ENCODE measurements at places on chromosomes 2 and 18.
A peak's percentile ranks its signal among the peaks of the same experiment; 100 is the strongest.

DNA sequence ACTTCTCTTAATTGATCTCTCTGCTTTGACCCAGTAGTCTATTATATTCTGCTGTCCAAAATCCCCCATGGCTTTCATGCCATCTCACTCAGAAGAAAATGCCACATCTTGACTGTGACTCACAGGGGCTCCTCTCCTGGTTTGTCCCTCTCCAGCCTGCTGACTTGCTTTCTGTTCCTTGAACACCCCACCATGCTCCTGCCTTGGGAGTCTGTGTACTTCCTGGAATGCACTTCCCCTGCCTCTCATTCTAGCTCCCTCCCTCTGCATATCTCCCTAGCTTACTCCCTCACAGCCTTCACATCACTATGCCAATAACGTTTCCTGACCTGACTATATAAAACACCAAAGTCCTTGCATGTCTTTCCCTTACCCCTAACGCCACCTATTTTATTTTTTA lies 167.2 kb downstream of the TRIB2 start:
- DNase-seq, result no peak

DNA sequence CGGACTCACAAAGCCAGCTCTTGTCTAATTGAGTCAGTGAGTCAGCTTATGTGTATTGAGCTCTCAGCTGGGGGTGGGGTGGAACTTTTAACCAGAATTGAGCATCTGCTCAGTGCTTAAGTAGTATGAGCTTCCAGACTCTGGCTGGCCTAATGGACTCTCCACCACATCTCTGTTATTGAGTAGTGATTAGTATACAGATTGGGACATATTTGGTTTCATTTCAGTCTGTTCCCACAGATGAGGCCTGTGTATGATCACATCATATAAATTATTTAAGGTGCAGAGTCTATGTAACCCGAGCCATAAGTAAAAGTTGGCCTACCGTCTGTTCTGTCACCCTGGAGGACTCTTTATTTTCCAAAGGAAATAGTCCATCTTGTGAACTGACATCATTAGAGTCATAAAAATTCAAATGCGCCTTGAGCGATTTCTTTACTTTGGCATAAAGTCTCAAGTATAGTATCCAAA lies 152.1 kb downstream of the THSD7B start:
- no peak for DNase-seq

- DNase-seq, result no peak
These were observed 43.5 kb downstream of the CALCRL start for GRCh38 chr2:187404431-187405110.

DNA sequence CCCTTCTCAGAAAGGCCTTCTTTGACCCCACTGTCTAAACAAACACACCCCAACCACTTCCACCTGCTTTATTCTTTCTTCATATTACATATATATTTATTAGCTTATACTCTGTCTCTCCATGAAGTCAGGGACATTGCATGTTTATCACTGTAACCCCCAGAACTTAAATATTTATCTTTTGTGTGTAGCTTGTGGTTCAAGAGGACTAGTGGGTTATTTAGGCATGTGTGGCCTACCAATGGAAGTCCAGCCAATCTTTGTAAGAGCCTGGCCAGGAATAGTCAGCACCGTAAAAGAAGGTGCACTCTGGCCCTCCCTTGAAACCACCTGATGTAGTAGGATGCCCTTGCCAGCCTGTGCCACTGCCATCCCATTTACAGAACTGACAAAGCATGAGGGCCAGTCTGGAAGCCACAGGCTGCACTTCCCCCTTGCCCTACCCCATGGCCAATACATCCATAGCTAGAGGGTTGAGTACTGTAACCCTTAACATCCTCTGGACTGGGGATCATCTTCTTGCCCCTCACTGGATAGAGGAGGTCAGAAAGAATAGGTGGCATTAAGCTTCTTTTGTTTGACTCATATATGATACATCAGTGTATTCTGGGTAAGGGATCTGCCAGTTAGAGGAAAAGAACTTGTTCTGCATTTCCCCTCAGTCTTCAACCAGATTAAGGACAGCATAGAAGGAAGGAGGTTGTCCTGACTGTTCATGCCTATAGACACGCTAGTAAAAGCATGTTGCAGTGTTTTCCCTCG lies 4.9 kb downstream of the NEMP2 start:
- no peak for DNase-seq

DNA sequence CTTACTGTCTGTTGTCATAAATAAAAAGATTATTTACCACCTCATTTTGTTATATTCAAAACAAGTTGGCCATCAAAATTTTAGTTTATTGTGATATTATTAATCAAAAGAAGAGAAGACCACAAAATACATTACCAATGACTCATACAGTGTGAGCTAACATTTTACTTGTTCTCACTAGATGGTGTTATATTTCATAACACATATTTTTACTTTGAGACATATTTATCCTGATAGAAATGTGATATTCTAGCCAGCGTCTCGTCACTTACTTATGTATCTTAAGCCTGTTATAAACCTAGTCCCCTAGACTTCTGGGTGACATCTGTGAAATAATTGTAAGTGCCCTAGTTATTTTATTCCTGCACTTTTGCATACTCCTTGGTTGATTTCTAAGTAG lies 263.2 kb downstream of the CDH7 start:
- no peak for DNase-seq

DNA sequence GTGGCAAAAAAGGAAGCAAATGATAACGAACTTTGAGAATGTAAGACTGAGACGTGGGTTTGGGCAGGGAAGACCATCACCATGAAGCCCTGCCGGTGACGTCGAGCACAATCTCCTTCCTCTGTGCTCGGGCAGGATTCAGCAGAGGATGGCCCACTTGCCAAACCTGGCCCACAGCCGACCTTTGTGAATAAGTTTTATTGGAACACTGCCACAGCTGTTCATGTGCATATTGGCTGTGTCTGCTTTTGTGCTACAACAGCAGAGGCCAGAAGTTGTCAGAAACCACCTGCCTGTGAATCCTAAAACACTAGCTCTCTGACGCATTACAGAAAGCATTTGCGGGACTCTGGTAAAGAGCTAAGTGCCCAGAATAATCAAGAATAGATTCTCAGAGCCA lies 223.9 kb downstream of the MYT1L start:
- DNase-seq, result no peak

DNA sequence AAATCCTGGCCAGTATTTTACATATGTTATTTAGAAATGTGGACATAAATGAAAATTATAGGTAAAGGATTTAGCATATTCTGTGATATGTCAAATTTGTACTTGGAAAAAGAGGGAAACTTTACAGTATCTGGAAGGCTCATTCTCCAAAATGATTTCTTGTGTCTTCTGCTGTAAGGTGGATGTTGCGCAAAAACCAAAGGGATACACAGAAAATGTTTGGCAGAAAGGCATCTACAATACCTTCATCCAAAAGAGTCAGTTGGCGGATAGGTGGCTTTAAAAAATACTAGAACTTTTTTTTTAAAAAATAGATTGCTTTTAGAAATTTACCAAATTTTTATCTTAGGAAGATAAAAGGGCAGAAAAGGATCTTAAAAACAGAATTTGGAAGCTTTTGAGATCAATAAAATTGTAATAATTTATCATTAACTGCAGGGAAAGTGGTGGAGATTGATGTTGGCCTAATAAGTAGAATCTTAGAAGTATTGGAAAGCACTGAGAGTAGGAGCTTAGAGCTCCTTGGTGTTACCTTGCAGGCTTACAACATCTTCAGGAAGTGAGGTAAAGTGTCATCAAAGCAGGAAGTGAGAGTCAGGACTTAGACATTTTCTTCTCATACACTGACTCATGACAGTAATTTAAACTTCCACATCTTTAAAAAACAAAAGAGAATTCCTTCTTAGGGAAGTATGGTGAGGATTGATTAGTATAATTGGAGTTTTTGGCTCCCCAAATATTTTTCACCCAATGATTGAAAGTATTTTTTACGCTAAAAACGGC lies 2.1 kb downstream of the NABP1 start:
- DNase-seq, result no peak

- DNase-seq, result no peak
These were observed 125.9 kb upstream of the NABP1 start for GRCh38 chr2:191552066-191552465.

GRCh38 chr2:20551260-20551944 lies 99.5 kb downstream of the HS1BP3 start:
- no peak for DNase-seq

DNA sequence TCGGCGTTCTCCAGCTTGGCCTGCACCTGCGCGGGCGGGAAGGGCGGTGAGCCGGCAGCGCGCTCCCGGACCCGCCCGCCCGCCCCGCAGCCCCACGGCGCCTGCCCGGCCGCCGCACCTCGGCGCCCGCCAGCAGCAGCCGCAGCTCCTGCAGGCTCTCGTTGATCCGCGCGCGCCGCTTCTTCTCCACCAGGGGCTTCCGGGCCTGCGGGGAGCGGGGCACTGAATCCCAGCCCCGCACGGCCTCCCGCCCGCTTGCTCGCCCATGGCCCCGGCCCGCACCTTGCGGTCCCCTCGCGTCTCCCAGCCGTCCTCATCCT lies 335 bp downstream of the HES6 start:
- DNase-seq, result peak; percentile 36

GRCh38 chr18:74534981-74535649 lies 815 bp downstream of the CNDP1 start:
- DNase-seq, result no peak

GRCh38 chr18:61882296-61883004 lies 10.4 kb downstream of the RNF152 start:
- DNase-seq, result no peak

DNA sequence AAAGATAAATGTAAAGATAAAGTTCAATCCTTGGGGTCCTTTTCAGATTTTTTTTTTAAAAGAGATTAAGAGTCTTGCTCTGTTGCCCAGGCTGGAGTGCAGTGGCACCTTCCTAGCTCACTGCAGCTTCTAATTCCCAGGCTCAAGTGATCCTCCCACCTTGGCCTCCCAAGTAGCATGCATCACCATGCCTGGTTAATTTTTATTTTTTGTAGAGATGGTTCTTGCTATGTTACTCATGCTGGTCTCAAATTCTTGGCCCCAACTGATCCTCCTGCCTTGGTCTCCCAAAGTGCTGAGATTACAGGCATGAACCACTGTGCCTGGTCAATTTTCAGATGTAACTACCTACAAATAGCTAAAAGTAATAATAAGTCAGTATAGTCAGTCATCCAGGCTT lies 21.1 kb downstream of the NFE2L2 start:
- DNase-seq, result no peak

DNA sequence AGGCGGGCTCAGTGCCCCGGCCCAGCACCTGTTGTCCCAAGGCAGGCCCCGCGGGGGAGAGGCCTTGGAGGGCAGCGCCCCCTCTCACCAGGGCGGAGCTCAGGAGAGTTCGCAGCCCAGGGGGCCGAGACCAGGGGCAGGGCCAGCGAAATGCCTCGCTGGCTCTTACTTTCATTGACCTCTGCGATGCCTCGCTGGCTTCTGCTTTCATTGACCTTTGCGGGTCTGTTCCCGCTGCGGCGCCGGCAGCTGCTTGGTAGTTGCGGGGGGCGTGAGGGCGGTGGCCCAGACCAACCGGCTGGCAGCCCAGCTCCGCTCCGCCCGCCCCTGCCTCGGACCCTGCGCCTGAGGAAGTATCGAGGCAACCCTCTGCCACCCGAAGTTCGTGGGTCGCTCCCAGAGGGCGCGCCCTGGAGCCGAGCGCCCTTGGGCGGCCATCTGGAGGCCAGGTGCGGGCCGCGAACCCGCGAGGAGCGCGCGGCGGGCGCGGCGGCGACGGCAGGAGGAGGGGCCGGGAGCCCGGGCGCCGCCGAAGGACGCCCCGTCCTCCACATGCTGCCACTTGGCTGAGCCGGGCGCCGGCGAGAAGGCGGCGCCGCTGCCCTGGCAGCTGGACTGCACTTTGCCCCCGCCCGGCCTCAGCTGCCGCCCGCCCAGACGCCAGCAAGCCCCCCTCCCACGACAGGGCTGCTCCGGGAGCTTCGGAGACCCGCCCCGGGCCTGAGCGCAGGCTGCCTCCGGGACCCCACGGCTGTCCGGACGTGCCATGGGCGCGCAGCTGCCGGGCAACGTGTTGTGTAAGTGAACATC lies 118.0 kb upstream of the MSTN start:
- DNase-seq, result peak; percentile 1

GRCh38 chr2:122734766-122735424 lies 979.4 kb downstream of the TSN start:
- no peak for DNase-seq

DNA sequence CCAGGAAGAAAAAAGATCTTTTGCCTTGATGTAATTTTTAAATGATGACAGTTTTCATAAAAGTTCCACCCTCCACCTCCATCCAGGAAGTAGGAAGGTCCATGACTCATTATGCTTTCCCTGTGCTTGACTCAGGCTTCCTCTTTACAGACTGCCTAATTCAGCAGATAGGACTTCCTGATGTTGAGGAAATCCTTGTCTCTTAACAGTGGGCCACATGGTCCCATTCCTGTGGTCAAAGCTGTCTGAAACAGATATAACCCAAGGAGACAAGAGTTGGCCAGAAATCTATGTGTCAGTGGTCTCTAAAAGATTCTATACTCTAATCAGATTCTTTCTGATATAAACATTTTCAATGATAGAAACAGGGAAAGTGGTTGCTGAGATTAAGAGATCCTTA lies 119.1 kb downstream of the BAZ2B start:
- no peak for DNase-seq

DNA sequence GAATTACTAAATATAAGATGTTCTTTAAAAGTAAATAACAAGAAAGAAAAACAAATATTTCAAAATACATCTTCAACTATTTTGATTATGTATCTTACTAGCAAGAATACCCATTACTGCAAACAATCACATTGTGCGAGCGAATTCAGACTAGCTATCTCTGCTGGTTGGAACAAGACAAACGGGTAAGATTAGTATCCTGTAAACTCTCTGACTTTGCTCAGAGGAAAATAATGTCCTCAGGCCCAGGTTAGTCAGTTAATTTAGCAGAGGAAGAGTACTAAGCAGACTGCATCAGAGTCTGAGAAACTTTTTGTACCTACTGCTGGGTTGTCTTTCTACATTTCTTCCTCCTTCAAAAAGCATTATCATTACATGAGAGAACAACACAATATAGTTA lies 50.4 kb upstream of the MCM6 start:
- DNase-seq, result no peak

GRCh38 chr2:34810456-34810855 lies 1211.4 kb upstream of the FAM98A start:
- DNase-seq, result no peak

GRCh38 chr2:160581448-160581847 lies 87.8 kb upstream of the RBMS1 start:
- DNase-seq, result no peak

GRCh38 chr2:134137182-134137611 lies 116.7 kb upstream of the MGAT5 start:
- no peak for DNase-seq

DNA sequence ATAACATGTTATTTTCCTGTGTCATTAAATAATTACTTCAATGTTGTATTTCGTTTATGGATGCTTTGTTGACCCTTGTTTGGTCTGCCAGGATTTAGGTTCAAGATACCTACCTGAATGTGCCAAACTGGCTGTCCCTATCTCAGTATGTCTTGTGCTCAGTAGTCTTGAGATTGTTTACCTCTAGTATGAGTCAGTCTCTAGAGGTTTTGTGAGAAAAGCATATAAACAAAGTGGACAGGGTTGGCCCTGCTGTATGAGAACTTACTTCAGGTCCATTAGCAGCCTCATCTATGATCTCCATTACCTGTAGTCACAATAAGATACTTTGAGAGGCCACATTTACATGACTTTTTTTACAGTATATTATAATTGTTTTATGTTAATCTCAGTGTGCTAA lies 17.8 kb downstream of the DDX18 start:
- no peak for DNase-seq
